ENCODE measurements at places on chromosomes 5 and 9.
A peak's percentile ranks its signal among the peaks of the same experiment; 100 is the strongest.

GRCh38 chr9:98010445-98010844, 27.3 kb downstream of the ANP32B start:
- DNase-seq: no peak

DNA sequence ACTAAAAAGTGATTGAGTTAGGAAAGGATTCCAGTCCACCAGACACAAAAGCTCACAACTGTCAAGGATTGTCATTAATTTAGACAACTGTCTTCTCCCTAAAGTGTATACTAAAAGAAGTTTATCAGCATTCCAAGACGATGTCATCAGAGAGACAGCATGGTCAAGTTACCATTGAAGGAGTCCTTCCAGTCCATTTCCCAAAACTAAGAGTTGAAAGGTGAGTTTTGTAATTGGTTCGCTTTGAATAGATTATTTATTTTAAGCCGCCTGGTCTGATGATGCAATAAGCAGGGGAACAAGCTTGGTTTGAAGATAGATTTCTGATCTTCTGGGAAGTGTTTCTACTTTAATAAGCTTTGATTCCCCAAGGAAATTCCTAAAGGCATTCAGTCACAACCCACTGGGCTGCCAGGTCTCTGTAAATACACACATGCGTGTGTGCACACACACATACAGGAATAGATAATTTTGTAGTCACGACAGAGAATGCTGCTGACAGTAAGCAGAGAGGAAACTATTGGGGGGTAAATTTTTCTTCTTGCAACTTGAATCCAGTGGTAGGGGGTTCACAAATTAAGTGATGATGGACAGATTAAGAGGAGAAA, 234.8 kb downstream of the PIK3R1 start:
- DNase-seq: no peak

DNA sequence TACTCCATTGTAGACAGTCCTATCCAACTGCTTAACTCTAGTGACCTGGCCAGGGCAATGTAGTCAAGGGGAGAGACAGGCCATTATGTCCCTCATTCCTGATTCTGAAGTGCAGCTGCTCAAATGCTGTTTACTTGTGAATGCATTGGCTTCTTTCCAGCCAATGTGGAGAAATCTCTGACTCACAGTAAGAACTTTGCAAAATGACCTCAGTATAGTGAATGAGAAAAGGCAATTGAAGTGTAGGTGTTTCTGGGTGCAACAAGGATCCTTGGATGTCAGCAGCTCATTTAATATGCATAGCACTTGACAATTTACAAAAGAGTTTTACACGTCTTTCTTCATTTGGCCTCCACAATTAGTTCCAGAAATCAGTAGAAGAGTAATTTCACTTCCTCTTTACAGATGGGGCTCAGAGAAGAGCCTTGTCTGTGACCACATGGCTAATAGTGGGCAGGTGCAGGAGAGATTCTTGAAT, 367.2 kb downstream of the OSTF1 start:
- DNase-seq: no peak

DNA sequence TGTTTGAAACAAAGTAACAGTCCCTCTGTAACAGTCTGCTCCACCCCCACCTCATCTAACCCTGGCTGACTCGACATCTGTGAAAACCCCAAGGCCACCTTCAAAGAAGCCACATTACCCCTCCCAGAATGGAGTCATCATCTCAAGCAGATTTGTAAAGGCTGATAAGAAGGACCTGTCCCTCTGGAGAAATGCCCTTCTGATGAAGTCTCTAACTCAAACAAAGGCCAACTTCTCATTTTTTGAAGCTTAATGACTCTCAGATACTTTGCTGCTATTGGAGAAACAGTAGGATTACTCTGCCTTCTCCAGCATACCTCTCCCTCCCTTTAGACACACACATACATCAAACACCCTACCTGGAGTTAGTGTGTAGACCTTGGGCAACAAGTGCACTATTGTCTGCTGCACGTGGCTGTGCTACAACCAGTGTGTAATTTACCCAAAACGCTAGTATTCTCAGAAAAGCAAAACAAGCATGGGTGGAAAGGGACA, 5.3 kb upstream of the SUSD1 start:
- no peak for DNase-seq

DNA sequence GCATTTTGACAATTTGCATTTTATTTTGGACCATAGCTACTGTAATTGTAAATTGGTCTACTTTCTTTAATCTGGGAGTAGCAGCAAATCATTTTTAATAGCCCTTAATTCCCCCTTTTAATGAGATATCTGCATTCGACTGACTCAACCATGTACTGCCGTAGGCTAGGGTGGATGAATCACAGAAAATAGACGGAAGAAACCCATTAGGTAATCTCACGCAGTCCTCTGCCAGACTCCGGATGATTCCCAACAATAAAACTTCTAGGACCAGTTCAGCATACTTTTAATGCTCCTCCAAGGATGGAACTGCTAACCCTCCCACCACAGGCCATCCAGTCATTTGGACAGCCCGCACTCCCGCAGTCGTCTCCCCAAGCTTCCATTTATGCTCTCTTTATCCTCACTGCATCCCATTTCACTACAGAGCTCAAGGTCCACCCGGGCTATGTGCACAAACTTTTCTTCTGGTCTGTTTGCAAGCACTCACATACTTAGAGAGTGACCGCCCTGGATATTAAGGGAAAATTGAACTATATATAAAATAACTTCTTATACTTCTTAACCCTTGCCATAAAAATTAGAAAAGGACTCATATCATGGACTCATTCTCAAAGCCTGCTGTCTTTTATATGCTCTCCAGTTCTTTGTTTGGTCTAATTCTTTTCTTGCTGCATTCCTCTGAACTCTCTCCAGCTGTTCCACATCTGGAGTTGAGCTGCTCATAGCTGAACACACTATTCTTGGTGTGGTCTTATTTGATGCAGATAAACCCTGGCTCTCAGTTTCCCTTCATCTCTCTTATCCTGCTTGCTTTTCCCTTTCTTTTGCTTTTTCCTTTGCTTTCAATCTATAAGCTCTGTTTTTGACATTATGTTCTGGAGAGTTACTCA, 326.6 kb downstream of the ARL15 start:
- DNase-seq: no peak

GRCh38 chr5:59583810-59584562, 309.5 kb downstream of the PDE4D start:
- no peak for DNase-seq

DNA sequence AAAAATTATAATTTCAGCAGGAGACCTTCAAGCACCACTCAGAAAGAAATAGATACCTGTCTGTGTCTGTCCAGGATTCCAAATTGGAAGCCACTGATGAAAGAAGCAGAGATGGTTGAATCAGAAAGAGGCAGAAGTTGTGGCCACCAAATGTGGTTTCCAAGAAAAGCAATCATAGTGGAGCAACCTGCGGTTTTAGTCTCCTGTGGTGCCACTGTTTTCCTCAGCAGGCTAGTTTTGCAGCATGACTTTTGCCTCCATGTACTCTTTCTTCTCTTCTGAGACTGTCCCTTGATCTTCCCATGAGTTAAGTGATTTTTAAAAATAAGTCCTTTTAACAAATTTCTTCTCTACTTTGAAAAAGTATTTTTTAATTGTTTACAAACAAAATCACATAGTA, 535.8 kb downstream of the CYLC2 start:
- DNase-seq: no peak

DNA sequence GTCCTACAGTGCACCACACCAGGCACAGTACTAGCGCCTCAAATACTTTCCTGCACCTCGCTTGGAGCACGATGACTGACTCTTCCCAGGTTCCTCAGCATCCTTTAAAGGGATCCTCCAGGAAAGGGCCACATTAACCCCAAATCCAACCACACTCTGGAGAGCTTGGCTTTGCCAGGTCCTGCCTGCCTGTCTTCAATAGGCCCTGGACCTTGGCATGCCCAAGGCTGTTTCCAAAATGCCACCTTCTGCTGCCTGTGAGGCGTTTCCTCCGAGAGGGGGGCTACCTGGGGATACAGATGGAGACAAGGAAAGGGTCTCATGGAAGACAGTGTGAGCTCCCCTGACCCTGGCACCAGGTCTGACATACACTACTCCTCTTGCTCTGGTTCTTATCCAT, 169.9 kb downstream of the DAB2IP start:
- no peak for DNase-seq

- peak; percentile 80 for DNase-seq
These were observed 138.9 kb downstream of the RGS3 start for GRCh38 chr9:113602126-113603047.

GRCh38 chr9:83473488-83473971, 64.7 kb downstream of the FRMD3 start:
- DNase-seq: no peak

DNA sequence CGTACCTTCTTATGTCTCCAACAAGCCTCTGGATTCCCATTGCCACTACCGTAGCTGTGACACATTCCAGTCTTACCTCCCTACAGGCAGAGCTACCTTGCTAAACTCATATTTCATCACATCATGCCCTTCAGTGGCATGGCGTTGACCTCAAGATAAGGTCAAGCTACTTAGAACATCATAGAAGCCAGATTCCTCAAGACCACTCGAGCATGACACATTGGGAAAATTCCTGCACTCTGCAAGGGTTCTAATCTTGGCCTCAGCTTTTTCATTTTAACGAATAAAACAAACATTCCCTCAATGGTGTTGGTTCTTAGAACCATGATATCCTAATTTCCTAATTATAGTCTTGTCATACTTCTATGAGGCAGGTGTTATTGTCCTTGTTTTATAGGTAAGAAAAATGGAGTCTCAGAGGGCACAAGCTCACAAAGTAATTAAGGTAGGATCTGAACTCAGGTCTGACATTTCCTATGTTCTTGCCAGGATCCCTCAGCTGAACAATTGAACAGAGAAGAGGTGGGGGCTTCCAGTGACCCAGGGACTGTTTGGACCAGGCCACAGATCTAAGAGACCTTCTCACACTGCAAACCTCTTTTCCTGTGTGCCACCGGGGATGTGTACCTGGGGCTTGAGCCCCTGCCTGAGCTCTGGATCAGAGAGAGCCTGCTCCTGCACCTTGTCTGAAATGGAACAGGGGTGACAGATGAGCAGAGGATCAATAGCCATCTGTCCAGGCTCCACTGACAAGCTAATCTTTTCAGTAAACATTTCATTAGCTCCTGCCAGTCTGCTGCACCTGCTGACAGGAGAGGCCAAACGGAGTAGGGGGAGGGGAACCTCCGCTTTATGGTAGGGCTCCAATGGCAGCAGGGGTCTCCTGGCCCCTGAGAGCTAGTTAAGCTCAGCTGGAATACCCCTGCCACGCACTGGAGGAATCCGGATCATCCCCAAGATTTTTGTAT, 49.3 kb downstream of the ALG2 start:
- DNase-seq: no peak

DNA sequence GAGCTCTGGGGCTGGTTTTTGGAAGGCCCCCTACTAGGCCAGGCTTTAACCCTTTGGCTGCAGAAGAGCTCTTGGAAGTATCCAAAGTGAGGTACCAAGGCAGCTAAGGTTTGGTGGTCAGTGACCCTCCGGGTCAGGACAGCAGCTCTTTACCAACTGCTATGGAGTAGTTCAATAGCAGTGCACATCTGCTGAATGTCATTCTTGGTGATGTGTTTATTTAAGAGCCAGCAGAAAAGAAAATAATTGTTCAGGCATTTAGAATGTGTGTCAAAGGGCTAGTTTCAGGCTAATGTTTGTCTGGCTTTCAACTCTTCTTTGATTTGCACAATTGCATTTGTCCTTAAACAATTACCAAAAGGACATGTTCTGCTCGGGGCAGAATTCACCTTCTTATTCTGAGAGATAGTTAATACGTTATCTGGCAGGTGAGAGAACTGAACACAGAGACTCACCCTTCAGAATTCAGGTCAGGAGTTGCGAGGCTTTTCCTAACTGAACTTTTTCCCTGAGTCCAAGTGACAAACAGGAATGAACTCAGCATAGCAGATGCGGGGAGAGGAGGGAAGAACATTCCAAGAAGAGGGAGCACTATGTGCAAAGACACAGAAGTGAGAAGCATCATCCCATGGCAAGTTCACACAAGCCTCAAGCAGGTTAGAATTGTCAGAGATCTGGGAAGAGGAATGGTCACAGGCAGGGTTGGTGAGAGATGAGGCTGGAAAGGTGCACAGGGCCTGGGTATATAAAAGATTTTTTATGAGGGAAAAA, 556.7 kb upstream of the TLE4 start:
- no peak for DNase-seq

GRCh38 chr5:132008163-132008473, 3.3 kb downstream of the ACSL6 start:
- DNase-seq: no peak

- no peak for DNase-seq
These were observed 6.2 kb upstream of the SCAMP1 start for GRCh38 chr5:78354066-78354670.

GRCh38 chr5:102561894-102562760, 63.3 kb upstream of the SLCO6A1 start:
- DNase-seq: no peak

- DNase-seq: no peak
These were observed 885 bp upstream of the TMEM252 start for GRCh38 chr9:68541568-68541967.
